ENCODE measurements at places on chromosomes 13 and 19.

- DNase-seq, result no peak
These were observed 139.0 kb downstream of the FLT1 start for GRCh38 chr13:28355822-28356371.

- DNase-seq, result no peak
These were observed 40.0 kb downstream of the COL4A1 start for GRCh38 chr13:110266983-110267382.

DNA sequence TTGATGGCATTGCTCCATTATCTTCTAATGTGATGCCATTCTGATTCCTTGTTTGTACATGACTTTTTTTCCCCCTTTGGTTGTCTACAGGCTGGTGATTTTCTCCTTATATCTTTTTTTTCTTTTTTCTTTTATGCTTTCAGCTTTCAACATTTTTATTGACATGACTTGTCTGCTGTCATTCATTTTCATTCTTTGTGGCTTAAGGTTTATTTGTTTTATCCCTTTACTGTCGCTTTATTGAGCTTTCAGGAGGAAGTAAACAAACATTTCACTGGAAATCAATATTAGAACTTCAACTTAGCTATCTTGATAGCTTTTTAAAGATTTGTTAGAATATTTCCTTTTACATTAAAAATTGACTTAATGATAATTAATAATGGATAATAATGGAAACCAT, 9.7 kb downstream of the ITM2B start:
- DNase-seq, result no peak

- DNase-seq, result no peak
These were observed 36.2 kb downstream of the ERCC5 start for GRCh38 chr13:102881819-102882686.

DNA sequence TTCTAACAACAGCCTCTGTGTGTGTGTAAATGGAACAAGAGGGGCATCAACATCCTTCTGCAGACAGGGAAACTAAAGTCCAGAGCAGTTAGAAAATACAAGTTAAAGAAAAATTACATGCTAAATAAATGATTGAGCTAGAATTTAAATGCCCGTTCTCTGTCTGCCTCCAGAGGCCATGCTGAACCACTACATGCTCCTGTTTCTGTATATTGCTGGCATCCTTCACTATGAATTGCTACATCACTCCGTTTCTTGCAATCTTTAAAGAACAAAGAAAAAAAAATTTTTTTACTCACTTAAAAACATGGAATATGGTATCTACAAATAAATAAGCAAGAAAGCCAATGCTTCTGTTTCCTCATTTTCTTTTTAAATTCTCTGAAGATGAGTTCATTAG, 47.9 kb downstream of the DCT start:
- DNase-seq, result no peak

DNA sequence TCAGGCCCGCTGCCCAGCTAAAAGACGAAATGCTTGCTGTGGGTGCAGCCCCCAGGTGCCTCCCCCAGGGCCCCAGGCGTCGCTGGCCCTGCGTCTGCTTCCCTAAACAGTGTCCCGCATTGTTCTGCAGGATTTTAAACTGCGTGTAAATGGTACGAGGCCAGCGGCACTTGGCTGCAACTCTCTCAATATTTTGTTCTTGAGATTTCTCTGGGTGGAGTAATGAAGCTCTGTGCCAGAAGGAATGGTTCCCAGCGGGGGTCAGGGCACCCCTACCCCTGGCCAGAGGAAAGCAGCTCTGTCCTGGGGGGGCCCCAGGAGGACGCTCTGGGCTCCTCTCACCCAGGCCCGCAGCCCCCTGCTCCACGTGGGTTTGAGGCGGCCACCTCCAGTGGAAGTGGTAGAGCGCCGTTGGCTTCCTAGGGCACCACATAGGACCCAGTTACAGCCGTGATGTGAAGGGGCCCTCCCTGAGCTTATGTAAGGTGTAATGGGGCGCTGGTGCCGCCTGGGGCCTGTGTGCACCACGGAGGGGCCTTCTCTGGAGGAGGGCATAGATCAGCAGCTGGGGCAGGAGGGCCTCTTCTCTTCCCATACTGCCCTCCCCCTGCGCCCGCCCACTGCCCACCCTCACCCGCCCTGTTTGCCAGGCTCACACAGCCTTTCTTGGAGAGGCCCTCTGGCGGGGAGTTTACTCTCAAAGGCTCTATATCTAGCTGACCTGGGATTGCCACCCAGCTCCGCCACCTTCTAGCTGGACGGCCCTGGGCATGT, 19.8 kb downstream of the PAK4 start:
- no peak for DNase-seq

GRCh38 chr19:34837262-34837661, 64.2 kb upstream of the ZNF599 start:
- no peak for DNase-seq

DNA sequence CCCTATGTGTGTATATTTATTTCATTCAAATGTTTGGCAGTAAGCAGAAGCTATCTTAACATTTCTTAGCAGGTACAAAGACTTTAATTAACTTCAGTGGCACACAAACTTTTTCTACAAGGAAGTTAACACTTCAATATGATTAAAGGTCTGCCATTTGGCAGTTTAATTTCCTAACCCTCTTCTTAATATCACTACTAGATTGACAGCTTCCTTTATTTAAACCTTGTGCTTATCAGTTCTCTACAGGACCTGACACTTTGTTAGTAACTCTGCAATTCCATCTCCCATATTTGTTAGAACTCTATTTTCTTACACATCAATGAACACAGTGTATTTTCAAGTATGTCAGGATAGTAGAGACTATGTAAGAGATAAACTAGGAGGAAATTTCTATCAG, 152.4 kb upstream of the ATXN8OS start:
- DNase-seq, result no peak

GRCh38 chr19:51368366-51369282, at the start of gene CLDND2:
Gene CLDND2 (minus strand): TSS chr19:51369003. CDS start chr19:51368577, 426 bp downstream.
- DNase-seq, result no peak

Data from WERI-Rb-1 (cell line).